ENCODE measurements at places on chromosomes 16 and 17. TPM values are rescaled to one million over a fixed set of nuclear protein-coding genes. Genes with fewer than 3 reads are reported as not detected.

Gene MON1B
- 14.0 TPM for total RNA-seq

Gene CCL4
- not detected for total RNA-seq

Gene TMC8
- total RNA-seq, result 0.21 TPM

Gene SPNS3
- not detected for total RNA-seq

Gene MYO15B
- 3.6 TPM for total RNA-seq

Gene CCR7
- not detected for total RNA-seq

Gene HOXB13
- not detected for total RNA-seq

Gene NRN1L
- 0.21 TPM for total RNA-seq

Gene CDRT15
- total RNA-seq, result not detected

Gene CD300H
- not detected for total RNA-seq

Gene SENP3
- 76.8 TPM for total RNA-seq

Gene HOXB7
- 0.78 TPM for total RNA-seq

Gene CLEC18A
- 0.85 TPM for total RNA-seq

Gene NTN1
- under 0.01 TPM for total RNA-seq

Gene CEP295NL
- total RNA-seq, result 0.43 TPM

Gene APOH
- not detected for total RNA-seq

Gene FAM171A2
- total RNA-seq, result 1.4 TPM

Gene TNFRSF13B
- not detected for total RNA-seq

Gene CRISPLD2
- 0.36 TPM for total RNA-seq

Gene CDH8
- total RNA-seq, result 0.21 TPM

Gene KREMEN2
- 3.8 TPM for total RNA-seq

Gene CES1
- total RNA-seq, result 0.43 TPM

Gene DHRS7C
- not detected for total RNA-seq

Gene KRTAP4-5
- not detected for total RNA-seq

Gene TVP23B
- 183 TPM for total RNA-seq

Gene TSPOAP1
- 0.93 TPM for total RNA-seq

Gene ITGA2B
- total RNA-seq, result 0.07 TPM

Gene PPP1R27
- not detected for total RNA-seq

Gene FTO
- total RNA-seq, result 93.8 TPM

Gene RNF43
- 10.3 TPM for total RNA-seq

Gene SLC52A1
- 0.50 TPM for total RNA-seq

Gene RHBDL3
- total RNA-seq, result not detected

Gene RNF222
- 1.4 TPM for total RNA-seq

Gene PLCG2
- total RNA-seq, result 10.6 TPM

Gene IGF2BP1
- under 0.01 TPM for total RNA-seq

Gene SLC12A3
- total RNA-seq, result not detected

Gene KIFC3
- total RNA-seq, result 47.5 TPM

Gene MAPT
- total RNA-seq, result under 0.01 TPM

Gene OTOP3
- total RNA-seq, result not detected

Gene ASB16
- total RNA-seq, result not detected

Gene PERCC1
- not detected for total RNA-seq

Gene TRIM65
- 18.1 TPM for total RNA-seq

Gene ALDH3A1
- total RNA-seq, result 6.2 TPM

Gene FBXO39
- total RNA-seq, result 0.36 TPM

Gene ZSCAN32
- 20.6 TPM for total RNA-seq

Gene MED1
- total RNA-seq, result 27.0 TPM

Gene ETV4
- total RNA-seq, result 4.8 TPM

Gene ZSCAN10
- total RNA-seq, result not detected

Gene CACNA1H
- not detected for total RNA-seq

Gene SMIM22
- 2.1 TPM for total RNA-seq

Gene GSPT1
- total RNA-seq, result 95.0 TPM

Gene CCL15
- total RNA-seq, result not detected

Gene SP2
- total RNA-seq, result 3.4 TPM

Gene AGRP
- not detected for total RNA-seq

Gene METTL9
- 183 TPM for total RNA-seq

Data from nasal cavity respiratory epithelium epithelial cell of viscerocranial mucosa (primary cell).